T1000 (cell line): ENCODE measurements at places on chromosomes 13 and 19.

DNA sequence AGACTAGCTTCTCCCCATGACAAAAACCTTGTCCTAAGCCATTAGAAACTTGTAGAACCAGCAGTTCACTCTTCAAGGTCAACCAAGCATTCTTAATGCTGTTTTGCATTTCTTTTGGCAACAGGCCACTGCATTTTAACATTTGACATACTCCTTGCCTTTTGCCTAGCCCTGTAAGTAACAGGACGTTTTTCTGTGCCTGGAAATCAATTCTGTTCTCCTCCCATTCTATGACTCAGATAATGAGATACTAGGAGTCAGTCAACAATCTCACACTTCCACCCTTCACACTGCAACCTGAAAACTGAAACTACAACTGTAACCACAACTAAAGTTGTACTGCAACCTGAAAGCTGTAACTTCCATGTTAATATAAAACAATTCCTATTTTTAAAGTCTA lies 268.7 kb downstream of the MZT1 start:
- DNase-seq: no peak

- no peak for DNase-seq
Observed at GRCh38 chr19:33705090-33705847, 83.5 kb downstream of the CHST8 start.

DNA sequence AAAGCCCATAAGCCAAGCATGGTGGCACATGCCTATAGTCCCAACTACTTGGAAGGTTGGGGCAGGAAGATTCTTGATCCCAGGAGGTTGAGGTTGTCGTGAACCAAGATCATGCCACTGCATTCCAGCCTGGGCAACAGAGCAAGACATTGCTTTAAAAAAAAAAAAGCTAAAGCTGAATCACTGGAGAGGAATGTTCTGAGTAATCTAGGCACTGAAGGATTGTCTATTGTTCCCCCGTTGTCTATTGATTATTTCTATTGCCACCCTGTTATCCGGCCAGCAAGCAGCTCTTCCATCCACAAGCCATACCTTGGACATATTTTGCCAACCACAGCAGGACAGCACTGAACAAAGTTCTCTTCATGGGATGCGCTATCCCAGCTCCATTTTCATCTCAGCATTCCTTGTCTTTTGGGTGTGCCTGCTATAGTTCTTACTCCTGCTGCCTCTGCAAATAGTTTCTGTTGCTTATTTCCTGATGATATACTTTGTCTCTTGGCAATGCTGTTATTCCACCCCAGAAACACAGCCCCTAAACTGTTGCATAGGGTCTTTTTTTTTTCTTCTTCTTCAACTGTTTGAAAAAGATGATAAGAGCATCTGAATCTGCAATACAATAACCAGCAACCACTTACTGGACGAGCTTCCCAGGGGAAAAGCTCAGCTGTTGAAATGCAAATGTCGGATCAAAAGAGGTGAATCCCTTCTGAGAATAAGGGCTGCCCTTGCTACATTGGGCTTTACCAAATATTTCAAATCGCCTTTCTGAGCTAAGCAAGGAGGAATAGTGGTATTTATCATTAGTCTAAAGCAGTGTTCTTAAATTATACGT lies 22.2 kb upstream of the SIAH3 start:
- no peak for DNase-seq

GRCh38 chr19:290372-291005 lies 714 bp downstream of the PLPP2 start:
- DNase-seq: no peak

GRCh38 chr19:15534957-15535864 lies 26.9 kb downstream of the CYP4F22 start:
- DNase-seq: no peak

- no peak for DNase-seq
Observed at GRCh38 chr19:19278315-19278714, 5.2 kb upstream of the TM6SF2 start.

DNA sequence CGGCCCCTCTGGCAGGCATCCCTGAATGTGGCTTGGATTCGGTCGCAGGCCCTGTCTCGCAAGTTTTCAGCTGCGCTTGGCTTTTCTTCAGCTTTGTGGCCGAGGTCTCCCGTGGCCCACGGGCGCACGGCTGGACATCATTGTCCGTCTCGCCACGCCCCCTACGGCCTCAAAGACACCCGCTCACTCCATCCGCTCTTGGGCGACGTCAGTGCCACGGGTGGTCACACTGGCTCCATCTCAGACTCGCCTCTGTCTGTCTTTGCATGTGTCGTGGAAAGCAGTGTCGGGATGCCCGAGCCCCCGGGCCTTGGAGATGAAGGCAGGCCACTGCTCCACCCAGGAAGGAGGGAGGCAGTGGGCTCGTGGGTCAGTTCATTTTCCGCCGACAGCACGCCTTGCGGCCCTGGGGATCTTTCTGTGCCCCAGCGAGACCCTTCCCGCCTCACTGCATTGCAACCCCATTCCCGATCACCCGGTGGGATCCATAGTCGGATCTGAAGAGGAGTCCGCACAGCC lies 51.0 kb downstream of the ZNF146 start:
- DNase-seq: no peak

DNA sequence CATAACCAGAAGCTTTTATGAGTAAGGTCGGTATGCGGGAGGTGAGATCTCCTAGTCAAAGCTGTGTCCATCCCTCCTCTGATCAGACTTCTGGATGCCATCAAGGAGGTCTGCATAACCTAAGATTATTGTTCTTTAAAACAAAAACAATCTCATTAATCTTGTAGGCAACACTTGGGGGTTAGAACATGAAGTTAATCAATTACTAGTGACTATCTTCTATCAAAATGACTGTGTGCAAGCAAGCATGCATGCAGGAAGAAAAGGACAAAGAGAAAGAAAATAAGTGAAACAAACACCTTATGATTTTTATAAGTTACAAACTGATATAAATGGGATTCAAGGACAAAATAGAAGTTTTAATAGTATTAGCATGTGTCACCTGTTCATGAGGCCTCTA lies 2435.9 kb upstream of the PCDH20 start:
- DNase-seq: no peak

GRCh38 chr19:17972230-17972629 lies 5.3 kb downstream of the KCNN1 start:
- no peak for DNase-seq

DNA sequence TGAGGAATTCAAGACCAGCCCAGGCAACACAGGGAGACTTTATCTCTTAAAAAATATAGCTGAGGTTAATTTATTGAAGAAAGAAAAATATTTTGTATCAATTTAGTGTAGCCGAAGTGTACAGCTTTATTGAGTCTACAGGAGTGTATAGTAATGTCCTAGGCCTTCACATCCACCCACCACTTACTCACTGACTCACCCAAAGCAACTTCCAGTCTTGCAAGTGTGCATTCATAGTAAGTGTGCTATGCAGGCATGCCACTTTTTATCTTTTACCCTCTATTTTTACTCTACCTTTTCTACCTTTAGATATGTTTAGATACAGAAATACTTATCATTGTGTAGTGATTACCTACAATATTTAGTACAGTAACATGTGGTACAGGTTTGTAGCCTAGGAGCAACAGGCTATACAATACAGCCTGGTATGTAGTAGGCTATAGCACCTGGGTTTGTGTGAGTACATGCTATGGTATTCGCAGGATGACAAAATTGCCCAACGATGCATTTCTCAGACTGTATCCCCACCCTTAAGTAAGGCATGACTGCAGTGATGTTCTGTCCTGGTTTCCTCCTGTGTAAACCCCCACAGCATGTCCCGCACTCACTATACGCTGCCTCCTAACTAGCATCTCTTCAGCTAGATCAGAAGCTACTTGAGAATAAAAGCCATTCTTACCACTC lies 15.3 kb upstream of the ATP12A start:
- DNase-seq: no peak

- no peak for DNase-seq
Observed at GRCh38 chr13:96191367-96191766, 101.5 kb downstream of the HS6ST3 start.

DNA sequence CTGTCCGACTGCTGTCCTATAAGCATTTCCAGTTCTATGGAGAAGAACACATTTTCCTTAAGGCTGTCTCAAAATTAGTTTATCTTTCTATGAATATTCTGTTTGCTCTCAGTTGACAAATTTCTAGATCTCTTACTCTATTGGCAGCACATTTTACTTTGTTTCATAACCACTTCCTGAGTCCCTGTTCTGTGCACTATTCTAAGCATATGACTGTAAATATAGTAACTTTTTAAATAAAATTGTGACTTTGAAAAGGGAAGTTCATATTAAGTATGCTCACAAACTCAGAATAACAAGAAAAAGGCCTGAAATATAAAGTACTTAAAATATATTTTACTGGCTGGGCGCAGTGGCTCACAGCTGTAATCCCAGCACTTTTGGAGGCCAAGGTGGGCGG lies 56.5 kb upstream of the HTR2A start:
- no peak for DNase-seq

- no peak for DNase-seq
Observed at GRCh38 chr13:33087091-33087490, 70.9 kb downstream of the KL start.

DNA sequence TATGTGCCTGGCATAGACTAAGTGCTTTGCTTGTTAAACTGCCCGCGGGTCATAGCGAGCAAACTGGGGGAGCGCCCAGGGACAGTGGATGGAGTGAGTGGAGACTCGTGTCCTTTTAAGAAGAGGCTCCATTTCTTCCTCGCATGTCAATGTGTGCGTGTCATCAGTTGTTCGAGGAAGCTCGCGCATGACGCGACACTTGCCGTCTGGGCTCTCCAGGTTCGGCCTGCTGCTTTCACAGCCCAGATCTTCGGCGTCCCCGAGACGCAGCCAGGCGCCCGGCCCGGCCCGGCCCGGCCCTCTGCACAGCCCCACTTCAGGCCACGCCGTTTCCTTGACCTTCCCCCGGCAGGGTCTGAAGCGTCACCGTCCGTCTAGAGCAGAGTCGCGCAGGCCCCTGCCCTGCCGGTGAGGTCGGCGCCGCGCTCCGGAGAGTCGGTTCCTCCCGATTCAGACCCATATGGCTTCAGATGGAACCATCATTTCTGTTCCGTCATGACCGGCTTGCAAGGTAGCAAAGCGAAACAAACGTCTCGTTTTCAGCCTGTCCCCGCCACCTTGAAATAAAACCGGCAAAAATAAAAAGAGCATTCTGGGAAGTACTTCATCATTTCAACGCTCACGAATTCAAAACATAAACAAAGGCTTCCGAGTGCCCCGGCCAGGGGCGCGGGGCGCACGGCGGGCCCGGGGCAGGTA lies 599 bp upstream of the ARHGEF7 start:
- peak; percentile 48 for DNase-seq

DNA sequence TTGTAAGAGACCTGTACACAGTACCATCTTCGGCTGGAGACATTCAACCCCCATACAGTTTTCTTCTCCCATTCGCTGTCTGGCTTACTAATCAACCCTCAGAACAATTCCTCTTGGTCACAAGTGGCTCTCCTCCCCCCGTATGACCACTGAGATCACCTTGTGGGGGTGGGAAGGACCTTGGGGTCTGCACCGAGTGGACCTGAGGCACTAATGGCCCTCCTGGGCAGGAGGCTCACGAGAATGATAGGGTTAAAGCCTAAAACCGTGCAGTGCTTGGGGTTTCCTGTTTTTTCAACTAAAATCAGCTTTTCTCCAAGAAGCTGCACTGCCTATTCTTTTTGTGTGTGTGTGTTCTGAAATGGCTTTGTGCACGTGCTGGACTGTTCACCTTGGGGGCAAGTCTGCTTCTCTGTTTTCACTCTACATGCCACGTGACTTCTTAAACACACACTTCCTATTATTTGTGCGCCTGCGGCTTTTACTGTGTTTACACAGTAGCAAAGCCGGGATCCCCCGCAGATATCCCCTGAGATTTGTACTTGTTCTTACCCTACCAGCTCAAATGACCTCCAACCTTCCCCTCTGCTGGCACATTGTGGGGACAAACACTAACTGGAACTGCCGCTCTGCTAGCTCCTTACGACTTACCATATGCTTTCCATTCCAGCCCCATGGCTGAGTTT lies 12.3 kb downstream of the RBM26 start:
- DNase-seq: no peak

DNA sequence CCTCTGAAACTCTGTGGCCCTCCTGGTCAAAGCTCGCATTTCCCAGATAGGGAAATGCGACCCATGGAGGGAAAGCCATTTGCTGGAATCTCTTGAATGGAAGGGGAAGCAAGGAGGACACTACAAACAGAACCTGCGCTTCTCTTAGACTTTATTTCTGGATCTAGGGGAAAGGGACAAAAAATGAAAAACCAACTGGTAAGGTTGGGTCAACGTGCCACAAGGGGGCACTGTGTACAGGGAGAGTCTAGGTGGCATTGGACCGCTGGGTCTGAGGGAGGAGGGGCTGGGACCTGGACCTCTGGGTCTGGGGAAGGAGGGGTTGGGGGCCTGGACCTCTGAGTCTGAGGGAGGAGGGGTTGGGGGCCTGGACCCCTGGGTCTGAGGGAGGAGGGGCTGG lies 5.0 kb downstream of the KLK4 start:
- no peak for DNase-seq

GRCh38 chr19:44722131-44723121 lies 23.5 kb downstream of the CEACAM16 start:
- no peak for DNase-seq

DNA sequence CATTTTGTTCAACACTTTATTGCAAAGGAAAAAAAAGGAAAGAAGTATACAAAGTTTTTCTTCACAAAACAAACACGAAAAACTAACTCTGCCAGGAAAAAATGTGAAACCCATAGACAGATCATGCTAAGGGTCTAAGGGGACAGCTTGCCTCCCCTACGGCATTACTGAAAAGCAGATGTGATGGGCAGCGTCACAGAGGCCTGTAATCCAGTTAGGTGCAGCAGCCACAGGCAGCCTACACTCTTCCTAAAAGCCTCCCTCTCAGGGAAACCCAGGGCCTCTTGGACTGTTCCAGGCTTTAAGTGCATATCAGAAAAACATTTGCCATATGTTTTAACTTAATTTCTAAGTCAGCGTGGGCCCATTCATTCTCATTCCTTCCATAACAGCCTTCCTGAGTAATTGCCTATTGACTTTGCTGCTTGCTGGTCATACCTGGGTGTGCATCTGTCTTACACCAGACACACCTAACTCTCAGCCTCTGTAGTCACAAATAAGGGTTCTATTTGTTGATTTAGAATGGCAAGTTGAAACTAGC lies 135.7 kb upstream of the SERP2 start:
- no peak for DNase-seq

DNA sequence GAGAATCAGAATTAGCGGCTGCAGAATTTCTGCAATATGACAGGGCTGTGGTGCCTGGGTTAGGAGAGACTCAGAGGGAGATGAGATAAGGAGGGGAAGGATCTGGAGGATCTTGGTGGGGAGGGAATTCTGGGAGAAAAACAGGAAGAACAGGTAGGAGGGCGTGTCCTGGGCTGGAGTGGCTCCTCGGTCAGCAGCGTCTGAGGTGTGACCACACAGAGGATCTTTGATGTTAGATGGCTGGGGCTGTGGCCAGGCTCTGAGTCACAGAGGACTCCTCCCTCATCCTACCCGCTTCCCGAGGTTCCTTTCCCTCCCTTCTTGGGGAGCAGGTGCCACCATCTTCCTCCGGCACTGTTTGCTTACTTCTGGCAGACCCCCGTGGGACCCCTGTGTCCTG lies 6.4 kb upstream of the KLK6 start:
- DNase-seq: no peak
